ENCODE measurements at places on chromosomes 4 and X.

- peak; percentile 32 for DNase-seq
These were observed 2.5 kb upstream of the HTRA3 start for GRCh38 chr4:8267077-8267476.

- DNase-seq: no peak
These were observed 54.8 kb downstream of the SHOX start for GRCh38 chrX:685120-686032.

DNA sequence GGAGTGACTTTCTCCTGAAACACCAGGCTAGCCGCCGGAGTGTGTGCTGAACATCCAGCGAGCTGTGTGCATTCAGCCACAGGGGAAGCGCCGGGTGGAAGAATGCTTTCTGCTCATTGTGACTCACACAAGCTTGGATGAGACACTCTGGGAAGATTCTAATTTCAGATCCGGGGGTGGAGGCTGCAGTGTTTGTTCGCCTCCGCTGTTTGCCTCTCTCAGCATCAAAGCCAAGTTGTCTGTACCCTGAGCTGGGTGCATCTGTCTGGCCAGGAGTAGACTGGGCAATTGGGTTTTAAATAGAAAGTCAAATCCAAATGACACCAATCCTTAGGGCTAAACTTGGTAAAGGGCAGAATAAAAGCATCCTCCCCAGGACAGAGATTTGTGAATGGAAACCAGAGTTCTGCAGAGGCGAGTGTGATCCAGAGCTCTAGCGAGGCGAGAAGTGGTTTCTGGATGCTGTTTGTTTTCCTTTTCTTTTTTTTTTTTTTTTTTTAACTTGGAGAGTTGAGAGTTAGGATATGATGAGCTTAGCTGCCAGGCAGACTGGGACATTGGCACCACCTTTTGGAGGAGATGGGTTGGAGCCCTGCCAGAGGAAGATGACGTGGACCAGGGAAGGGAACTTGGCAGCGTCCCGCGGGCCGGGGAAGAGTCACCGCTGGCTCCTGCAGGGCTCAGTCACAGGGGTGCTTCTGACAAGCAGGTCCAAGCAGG is 196.0 kb upstream of the PSAPL1 start:
- DNase-seq: no peak

- no peak for DNase-seq
These were observed 90.7 kb downstream of the NDST3 start for GRCh38 chr4:118124997-118125396.

- DNase-seq: no peak
These were observed 630.4 kb upstream of the BOD1L1 start for GRCh38 chr4:14257903-14258302.

DNA sequence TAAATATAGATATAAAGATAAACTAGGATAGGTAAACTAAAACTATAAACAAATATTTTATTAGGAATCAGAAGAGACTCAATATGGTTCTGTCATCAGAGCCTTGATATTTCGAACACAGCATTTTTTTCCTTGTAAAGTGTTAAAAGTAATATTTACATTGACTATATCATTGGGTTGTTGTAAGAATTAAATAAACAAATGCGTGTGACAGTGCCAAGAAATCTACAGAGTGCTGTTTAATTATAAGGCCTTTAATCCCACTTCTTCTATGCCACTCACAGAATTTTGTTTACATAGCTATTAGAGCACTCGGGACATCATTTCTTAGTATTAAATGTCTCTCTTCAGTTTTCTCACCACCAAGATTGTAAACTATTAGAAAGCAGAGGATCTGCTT is 807.4 kb downstream of the FSTL5 start:
- no peak for DNase-seq

DNA sequence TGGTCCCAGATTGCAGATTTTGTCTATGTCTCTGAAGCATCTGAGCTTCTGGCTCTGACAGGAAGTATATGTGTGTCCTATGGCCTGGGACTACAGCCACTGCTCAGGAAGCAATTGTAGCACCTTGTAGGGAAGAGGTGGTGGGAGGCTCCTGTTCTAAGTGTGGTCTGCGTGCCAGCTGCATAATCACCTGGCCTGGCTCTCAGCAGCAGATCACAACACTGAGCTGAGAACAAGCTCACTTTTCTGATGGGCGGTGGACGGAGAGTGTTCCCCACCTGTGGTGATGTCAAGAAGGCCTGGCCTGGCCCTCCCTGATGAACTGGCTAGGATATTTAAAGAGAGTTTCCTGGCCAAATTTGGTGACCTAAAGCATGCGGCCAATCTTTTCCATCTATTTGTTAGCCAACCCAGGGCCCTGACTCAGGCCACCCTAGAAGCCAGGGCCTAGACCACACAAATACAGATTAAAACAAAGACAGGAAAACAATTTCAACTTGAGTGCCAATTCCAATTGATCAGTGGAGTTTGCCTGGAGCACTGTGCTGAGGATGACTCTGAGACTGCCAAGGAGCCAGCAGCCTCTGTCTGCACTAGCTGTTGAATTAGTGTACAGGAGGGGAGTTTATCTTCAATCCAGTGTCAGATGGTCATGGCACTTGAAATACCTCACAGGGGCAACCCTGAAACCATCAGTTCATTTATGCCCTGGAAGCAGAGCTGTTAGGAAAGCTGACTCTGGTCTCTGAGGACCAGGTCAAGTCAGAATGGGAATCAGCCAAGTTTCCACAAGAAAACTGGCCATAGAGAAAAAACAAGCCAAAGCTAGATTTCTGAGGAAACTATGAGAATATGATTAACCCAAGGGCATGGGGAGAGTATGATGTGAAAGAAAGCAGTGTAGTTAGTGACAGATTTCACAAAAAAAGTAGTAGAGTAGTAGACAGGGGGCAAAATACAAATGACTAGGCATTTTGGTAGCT is 47.4 kb downstream of the PRDM5 start:
- no peak for DNase-seq

DNA sequence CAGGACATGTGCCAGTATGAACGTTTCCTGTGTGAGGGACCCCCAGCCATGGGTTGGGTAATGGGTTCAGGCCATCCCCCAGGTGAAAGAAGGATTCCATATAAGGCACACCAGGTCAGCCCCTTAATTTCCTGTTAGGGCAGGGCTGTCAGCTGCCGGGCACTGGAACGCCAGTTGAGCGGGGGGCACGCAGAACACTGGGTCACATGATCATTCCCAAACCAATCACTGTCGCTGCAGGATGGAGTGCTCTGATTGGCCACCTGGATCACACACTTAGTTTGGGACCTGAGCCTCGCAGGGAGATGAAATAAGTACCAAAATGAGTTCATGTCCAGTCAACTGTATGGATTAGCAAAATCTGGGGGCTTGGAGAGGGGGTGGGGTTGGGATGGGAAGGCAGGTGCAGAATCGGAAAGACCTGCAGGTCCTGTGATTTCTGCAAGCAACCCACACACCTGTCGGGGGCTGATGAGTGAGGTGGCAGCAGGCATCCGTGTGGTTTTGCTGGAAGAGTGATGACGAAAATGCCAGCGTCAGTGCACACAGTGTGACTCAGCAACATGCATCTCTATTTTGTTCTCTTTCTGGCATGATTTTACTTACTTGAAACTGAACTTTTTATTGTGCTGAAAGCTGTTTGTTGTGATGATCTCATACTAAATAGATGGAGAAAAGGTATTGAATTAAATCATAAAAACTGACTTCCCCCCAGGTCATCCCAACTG is 32.2 kb downstream of the RNF212 start:
- DNase-seq: no peak

DNA sequence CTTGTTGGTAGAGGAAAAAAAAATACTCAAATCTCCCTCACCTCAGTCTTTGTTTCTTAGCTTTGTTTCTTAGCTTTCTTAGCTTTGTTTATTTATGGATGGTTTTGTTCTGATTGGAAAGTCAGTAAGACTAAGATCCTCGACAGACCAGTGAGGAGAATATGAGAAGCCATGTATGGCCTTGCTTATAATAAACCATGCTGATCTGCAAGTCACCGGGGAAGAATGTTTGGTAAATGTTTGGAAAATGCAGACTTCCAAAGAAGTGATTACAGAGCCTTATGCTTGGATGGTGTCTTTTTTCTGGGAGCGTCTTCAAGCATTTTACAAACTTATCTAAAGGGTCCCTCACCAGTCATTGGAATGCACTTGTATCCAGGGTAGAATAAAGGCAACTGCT is 90.1 kb upstream of the NOCT start:
- no peak for DNase-seq

DNA sequence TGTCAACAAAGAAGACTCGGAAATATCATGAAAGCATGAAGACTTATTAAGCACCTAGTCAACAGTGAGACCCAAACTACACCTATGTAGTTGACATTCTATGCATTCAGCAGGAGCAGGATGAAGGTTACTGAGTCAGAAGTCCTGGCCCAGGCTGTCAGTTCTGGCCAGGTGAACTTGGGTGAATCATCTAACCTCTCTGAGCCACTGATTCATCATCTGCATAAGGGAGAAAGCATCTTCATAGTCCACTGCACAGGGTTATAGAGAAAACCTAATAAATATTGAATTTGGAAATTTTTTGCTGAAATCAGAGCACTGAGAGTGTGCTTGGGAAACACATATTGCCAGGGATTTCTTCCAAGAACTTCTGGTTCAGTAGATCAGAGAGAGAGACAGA is 296.0 kb upstream of the SFRP2 start:
- no peak for DNase-seq

- DNase-seq: no peak
These were observed 63.1 kb upstream of the PDHA1 start for GRCh38 chrX:19280636-19281035.

GRCh38 chrX:750263-750662 is 119.7 kb downstream of the SHOX start:
- DNase-seq: no peak

DNA sequence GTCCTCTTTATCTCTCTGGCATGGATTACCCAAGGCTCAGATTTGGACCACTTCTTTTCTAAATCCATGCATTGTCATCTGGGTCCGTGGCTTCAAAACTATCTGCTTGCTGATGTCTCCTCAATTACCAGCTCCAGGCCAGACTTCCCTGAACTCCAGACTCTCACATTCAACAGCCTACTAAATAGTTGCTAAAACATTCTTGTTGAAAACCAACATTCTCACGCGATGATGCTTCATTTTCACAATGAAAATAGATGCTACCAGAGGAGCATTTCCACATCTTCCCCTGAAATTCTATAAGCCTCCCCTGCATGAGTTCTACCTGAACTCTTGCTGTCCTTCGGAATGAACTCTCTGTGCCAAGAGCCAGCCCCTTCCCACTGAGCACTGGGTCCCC is 5.2 kb upstream of the TLR6 start:
- DNase-seq: no peak

DNA sequence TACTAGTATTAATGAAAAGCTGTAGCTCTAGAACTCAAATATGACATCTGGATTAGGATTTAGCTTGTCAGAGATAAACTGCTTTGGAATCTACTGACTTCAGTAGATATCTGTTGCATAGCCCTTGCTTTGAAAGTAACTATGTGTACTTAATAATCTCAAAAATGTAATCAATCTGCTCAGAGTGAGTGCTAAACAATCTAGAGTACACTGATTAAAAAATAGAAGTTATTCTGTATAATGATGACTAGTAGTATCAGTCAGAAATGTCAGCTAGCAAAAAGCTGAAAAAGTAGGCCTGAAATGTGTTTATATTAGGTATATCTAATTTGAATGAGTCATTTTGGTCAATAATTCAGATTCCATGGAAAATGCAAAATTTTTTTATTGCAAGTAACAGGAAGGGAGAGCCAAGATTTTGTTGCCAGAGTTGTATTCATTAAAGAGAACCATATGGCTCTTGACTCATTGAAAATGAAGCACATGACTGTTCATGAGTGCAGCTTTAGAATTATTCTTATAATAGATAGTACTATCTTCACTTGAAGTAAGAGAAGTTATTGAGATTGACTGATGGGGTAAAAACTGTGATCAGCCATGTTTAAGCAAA is 20.0 kb downstream of the CLCN3 start:
- DNase-seq: no peak

DNA sequence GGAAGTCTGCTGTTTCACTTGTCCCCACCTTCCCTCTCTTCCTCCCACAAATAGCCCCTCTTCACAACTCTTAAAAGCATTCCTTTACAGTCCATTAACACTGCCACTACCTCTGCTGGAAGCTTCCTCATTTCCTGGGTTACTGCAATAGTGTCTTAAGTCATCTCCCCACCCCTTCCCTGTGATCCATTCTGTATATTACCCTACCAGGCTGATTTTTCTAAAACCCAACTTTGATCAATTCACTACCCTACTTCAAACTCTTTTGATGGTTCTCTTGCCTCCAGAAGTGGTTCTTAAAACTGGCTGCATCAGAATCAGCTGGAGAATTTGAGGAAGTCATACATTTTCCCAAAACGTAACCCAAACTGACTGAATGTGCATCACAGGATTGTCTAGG is 8.8 kb upstream of the XIAP start:
- DNase-seq: no peak

DNA sequence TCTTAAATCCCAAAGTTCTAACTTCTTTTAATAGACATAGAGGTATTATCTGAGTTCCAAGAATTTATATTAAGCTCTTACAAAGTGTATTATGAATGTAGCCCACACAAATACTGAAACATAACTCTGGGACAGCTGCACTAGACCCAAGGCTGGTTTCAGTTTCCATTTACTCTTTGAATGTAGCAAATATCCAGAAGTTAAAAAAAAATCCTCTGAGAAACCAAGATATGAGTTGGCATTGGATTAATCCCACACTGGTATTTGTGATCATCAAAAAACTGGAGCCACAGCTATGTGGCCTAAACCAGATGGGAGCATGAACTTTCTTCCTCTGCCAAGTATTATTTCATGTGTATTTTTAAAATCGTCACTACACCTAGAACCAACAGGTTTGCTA is 23.6 kb upstream of the SMPX start:
- DNase-seq: no peak

DNA sequence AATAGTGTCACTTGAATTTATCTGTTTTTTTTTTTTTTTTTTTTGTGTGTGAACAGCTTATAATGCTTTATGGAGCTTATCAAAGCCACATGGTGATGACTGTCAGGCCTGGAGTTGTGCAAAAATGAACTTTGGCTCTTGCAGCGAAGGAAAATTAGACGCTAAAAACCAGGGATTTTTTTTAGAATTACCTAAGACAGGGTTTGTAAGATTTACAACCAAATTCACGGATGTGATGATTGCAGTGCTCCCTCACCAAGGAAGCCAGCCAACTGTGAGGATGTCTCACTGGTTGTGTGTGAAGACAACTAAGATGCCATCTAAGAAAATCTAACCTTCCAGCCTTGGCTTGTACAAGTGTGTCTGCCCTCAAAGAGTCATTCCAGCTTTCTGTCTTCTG is 127.1 kb upstream of the SLC4A4 start:
- no peak for DNase-seq

- DNase-seq: no peak
These were observed 500.7 kb downstream of the ZNF674 start for GRCh38 chrX:46044486-46044885.

- DNase-seq: no peak
These were observed 60.4 kb upstream of the TAF9B start for GRCh38 chrX:78199851-78200250.
